ENCODE measurements at places on chromosomes 6 and 20. TPM values are rescaled to one million over a fixed set of nuclear protein-coding genes. Genes with fewer than 3 reads are reported as not detected.

The DEFB124 gene
- 0.18 TPM for polyA plus RNA-seq

The PKIB gene
- 80.5 TPM for polyA plus RNA-seq

The BMP2 gene
- 16.8 TPM for polyA plus RNA-seq

The CTCFL gene
- polyA plus RNA-seq: not detected

The AK9 gene
- polyA plus RNA-seq: 2.9 TPM

The RIPPLY2 gene
- polyA plus RNA-seq: 0.19 TPM

The E2F1 gene
- polyA plus RNA-seq: 2.5 TPM

The MROH8 gene
- polyA plus RNA-seq: 0.54 TPM

The HLA-DOA gene
- polyA plus RNA-seq: 5.9 TPM

The GLP1R gene
- polyA plus RNA-seq: 0.10 TPM

The SEC63 gene
- 10.1 TPM for polyA plus RNA-seq

The ELOVL5 gene
- 33.3 TPM for polyA plus RNA-seq

The MOCS1 gene
- polyA plus RNA-seq: 15.4 TPM

The SLC2A10 gene
- polyA plus RNA-seq: 0.27 TPM

The BMP6 gene
- polyA plus RNA-seq: 0.53 TPM

The TBXT gene
- not detected for polyA plus RNA-seq

The OXT gene
- 36.2 TPM for polyA plus RNA-seq

The CLDN20 gene
- polyA plus RNA-seq: not detected

The CBLN4 gene
- polyA plus RNA-seq: not detected

The TOMM6 gene
- 166 TPM for polyA plus RNA-seq

The PPP1R16B gene
- polyA plus RNA-seq: 11.9 TPM

The SLC17A3 gene
- not detected for polyA plus RNA-seq

The TSPO2 gene
- 2.1 TPM for polyA plus RNA-seq

The TMEM200A gene
- polyA plus RNA-seq: 49.0 TPM

The GJA10 gene
- not detected for polyA plus RNA-seq

The CRYBG1 gene
- polyA plus RNA-seq: 13.2 TPM

The TSBP1 gene
- polyA plus RNA-seq: not detected

The LATS1 gene
- polyA plus RNA-seq: 4.1 TPM

The C20orf204 gene
- 1.8 TPM for polyA plus RNA-seq

The BTN2A1 gene
- polyA plus RNA-seq: 19.6 TPM

The PET117 gene
- polyA plus RNA-seq: 28.4 TPM

The C20orf144 gene
- 0.07 TPM for polyA plus RNA-seq

The ZNF391 gene
- 0.27 TPM for polyA plus RNA-seq

The OR2B6 gene
- not detected for polyA plus RNA-seq

The CYB5R4 gene
- 13.3 TPM for polyA plus RNA-seq

The CCND3 gene
- polyA plus RNA-seq: 60.3 TPM

The WFDC9 gene
- polyA plus RNA-seq: not detected

The TRIM38 gene
- polyA plus RNA-seq: 5.8 TPM

The MACROD2 gene
- 1.1 TPM for polyA plus RNA-seq

The KCNB1 gene
- polyA plus RNA-seq: 1.2 TPM

The PAK5 gene
- polyA plus RNA-seq: 0.27 TPM
